ENCODE measurements at places on chromosomes 16 and 17. TPM values are rescaled to one million over a fixed set of nuclear protein-coding genes. Genes with fewer than 3 reads are reported as not detected.

Gene SDK2
- total RNA-seq, result 0.33 TPM

Gene IKZF3
- not detected for total RNA-seq

Gene ABCC11
- total RNA-seq, result 0.13 TPM

Gene OR3A2
- not detected for total RNA-seq

Gene IL32
- total RNA-seq, result 128 TPM

Gene LITAFD
- total RNA-seq, result not detected

Gene NUPR1
- total RNA-seq, result 9.0 TPM

Gene RHBDF1
- total RNA-seq, result 25.6 TPM

Gene TP53TG3C
- not detected for total RNA-seq

Gene KRT33B
- total RNA-seq, result not detected

Gene HNF1B
- total RNA-seq, result 71.7 TPM

Gene NF1
- 39.7 TPM for total RNA-seq

Gene FZD2
- 50.3 TPM for total RNA-seq

Gene ACLY
- total RNA-seq, result 251 TPM

Gene LHX1
- total RNA-seq, result 31.1 TPM

Gene WFDC1
- 0.63 TPM for total RNA-seq

Data from mesangial cell (primary cell).